Effector memory CD4-positive, alpha-beta T cell (primary cell): ENCODE measurements at places on chromosomes 11 and 22.

- no peak overlapping the region for H3K27ac ChIP-seq
- H3K27me3 ChIP-seq, result no peaks in the 10 kb centered on the region
- H3K4me3 ChIP-seq, result no peak overlapping the region
- H3K36me3 ChIP-seq, result peaks cover 10% of the 10 kb centered on the region
- DNase-seq, result no peak
These were observed 276.9 kb downstream of the TBC1D22A start for GRCh38 chr22:47039356-47039755.

DNA sequence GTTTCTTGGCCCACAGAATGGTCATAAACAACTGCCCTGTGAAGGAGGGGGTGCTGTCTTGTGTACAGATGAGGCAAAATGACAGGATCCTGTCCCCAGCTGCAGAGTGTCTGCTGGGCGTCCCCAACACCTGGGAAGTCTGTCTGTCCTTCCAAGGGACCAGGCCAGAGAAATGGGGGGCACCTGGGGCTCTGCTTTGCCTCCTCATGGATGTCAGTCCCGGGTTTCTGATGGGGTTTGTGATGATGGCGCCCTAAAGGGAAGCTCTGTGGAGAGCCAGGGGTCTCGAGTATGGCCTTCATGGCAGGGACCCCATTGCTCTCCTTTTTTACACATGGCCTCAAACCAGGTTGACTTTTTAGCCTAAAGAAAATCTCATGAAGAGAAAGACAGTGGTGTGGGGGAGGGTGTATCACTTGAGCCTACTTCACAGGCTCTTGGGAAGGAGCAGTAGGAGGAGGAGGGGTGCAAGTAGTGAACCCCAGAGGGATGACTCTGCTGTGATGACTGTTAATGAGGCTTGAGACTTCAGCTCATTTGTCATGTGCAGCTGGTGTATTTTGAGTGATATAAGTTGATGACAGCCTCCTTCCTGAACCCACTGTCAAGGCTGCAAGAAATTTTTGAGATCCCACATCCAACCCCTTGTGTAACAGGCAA lies 40.6 kb upstream of the TUB start:
- no peaks in the 10 kb centered on the region for H3K27me3 ChIP-seq
- no peak for DNase-seq
- no peaks in the 10 kb centered on the region for H3K4me1 ChIP-seq
- no peak overlapping the region for H3K27ac ChIP-seq
- no peaks in the 10 kb centered on the region for H3K36me3 ChIP-seq

GRCh38 chr11:74288161-74288560 lies 23.3 kb downstream of the P4HA3 start:
- no peak overlapping the region for H3K4me3 ChIP-seq
- DNase-seq, result no peak
- H3K4me1 ChIP-seq, result no peaks in the 10 kb centered on the region
- H3K27ac ChIP-seq, result no peak overlapping the region

- DNase-seq, result no peak
- H3K27ac ChIP-seq, result no peak overlapping the region
- H3K4me1 ChIP-seq, result no peaks in the 10 kb centered on the region
- H3K4me3 ChIP-seq, result no peak overlapping the region
- peaks cover 51% of the 10 kb centered on the region for H3K27me3 ChIP-seq
- H3K36me3 ChIP-seq, result no peaks in the 10 kb centered on the region
These were observed 525 bp downstream of the MAPK8IP2 start for GRCh38 chr22:50600967-50601668.

DNA sequence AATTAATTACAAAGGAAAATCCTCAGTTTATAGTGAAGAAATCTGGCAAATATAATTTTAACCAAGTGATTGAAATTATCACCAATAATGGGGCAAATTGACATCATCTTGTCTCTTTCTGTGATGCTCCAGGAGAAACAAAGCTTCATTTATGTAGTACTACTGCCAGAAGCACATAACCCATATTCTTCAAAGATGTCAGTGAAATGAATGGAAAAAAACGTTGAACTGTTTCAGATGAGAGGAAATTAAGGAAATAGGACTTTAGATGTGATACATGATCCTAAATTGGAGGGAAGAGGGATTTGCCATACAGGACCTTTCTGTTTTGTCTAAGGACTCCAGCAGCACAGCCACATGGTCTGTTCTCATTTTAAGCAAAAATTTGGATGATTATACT lies 57.6 kb downstream of the PPP6R3 start:
- no peak overlapping the region for H3K4me3 ChIP-seq
- H3K27me3 ChIP-seq, result no peaks in the 10 kb centered on the region
- H3K36me3 ChIP-seq, result peaks cover 40% of the 10 kb centered on the region
- no peak overlapping the region for H3K27ac ChIP-seq

- H3K27me3 ChIP-seq, result no peaks in the 10 kb centered on the region
- no peaks in the 10 kb centered on the region for H3K4me1 ChIP-seq
- no peaks in the 10 kb centered on the region for H3K36me3 ChIP-seq
- DNase-seq, result no peak
- H3K4me3 ChIP-seq, result no peak overlapping the region
These were observed 305.0 kb upstream of the LARGE1 start for GRCh38 chr22:34225278-34225677.
